Activated CD8-positive, alpha-beta memory T cell treated with anti-CD3 and anti-CD28 coated beads for 4 hours (primary cell): ENCODE measurements at places on chromosomes 16 and 17.

GRCh38 chr16:65066651-65067050 lies 55.2 kb downstream of the CDH11 start:
- no peak for DNase-seq

GRCh38 chr17:3002538-3003295 lies 60.7 kb downstream of the OR1D5 start:
- no peak for DNase-seq

DNA sequence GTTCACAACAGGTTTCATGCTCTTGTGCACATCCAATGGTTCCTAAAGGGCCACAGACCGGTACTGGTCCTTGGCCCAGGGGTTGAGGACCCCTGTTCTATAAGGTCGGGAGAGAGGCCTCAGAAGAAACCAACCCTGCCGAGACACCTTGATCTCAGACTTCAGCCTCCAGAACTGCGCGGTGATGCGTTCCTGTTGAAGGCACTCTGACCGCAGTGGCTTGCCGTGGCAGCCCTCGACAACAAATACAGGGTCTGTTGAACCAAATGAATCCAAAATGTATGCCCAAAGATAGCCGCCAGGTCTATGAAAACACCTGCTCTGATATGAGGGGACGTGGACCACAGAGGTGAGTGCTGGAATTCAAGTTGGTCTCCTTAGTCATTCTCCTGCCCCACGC lies 389.8 kb downstream of the SEC14L1 start:
- DNase-seq, result no peak

DNA sequence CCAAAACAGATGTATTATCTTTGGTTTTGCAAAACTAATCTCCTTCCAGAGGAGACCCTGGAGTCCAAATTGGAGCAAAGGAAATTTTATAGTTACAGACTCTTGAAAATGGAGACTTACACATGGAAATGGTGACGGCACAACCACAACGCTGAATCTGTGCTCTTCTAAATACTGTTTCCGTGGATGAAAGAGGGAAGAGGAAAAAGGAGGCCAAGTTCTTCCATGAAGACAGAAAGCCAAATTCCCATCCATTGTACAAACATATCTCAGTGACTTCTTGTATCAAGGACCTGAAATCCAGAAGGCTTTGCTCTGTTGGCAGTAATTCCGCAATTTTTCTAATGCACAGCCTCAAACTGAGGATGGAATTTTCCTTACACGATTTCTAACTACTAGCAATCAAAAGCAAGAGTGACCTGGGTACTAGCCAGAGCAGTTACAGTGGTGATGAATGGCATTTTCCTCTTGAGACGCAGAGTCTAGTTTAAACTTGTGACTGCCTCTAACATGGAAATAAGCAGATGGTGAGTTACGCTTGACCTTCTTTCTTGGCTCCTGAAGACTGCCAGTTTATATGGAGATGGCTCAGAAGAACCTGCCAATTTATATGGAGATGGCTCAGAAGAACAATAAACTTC lies 38.5 kb downstream of the VPS53 start:
- no peak for DNase-seq

DNA sequence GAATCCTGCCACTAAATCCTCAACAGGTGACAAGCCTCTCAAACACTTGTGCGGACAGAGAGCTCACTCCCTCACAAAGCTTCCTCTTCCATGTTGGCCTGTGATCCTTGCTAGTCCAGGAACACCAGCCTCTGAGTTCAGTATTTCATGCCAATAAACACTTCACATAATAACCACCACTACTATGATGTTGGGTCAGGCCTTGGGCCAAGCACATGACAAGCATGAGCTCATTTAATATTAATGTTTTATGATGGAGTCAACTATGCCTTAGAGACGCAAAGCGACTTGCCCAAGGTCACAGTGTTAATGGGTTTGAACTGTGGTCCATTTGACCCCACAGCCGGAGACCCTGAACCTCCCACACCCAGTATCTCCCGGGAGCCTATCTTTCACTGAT lies 129.1 kb downstream of the GAS7 start:
- DNase-seq, result no peak

DNA sequence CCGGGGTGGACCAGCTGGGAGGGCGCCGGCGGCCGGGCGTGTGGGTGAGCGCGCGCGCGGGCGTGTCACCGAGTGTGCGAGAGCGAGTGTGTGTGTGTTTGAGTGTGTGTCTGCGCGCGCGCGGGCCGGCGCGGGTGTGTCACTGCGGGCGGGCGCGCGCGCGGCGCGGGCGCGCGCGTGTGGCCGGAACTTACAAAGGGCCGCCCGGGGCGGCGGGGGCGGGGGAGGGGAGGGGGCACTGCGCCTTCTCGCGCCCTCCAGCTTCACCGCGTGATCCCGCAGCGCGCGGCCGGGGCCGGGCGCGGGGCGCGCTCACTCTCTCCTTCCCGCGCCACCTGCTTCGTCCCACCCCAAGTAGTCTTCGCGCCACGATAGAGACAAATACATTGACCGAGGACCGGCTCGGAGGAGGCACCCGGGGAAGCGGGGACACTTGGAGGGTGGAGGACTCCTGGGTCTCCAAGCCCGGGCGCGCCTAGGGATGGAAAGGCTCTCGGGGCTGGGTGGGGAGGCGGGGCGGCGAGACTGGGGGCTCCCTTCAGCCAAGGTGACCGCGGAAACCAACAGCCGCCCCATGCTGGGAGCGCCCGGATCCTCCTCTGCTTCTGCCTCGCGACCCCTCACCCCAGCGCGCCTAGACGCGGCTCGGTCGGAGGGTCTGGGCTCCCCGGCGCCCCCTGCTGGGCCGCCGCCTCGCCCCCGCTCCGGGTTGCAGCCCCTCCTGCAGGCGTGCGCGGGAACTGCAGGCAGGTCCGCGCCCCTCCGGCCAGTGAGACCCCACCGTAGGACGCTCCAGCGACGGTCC lies at the start of gene SRCIN1:
TSS of gene SRCIN1 (minus strand) at position 112 of the 805 bp plus-strand sequence. CDS start 247 bp downstream, outside the sequence.
- DNase-seq, result no peak

- DNase-seq, result no peak
Measured at GRCh38 chr16:81486540-81487061, 42.0 kb downstream of the CMIP start.

DNA sequence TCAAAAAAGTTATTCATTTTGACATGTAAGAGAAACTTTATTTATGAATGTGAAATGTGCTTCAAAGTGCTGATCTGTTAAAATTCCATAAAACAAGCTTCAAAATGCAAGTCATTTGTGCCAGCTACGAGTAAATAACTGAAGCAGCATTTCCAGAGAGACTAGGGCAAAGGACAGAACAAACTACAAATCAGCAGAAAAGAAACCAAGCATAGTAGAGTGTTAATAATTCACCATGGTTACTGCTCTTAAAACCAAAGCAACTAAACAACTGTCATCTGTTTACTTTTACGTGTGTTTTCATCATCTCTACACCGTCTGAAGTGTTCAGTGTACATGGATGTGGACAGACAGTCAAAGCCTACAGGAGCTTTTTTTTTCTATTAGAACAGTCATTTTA lies 1.6 kb upstream of the ASPA start:
- DNase-seq, result no peak

- DNase-seq, result no peak
Measured at GRCh38 chr16:73166441-73166851, 118.5 kb upstream of the ZFHX3 start.

DNA sequence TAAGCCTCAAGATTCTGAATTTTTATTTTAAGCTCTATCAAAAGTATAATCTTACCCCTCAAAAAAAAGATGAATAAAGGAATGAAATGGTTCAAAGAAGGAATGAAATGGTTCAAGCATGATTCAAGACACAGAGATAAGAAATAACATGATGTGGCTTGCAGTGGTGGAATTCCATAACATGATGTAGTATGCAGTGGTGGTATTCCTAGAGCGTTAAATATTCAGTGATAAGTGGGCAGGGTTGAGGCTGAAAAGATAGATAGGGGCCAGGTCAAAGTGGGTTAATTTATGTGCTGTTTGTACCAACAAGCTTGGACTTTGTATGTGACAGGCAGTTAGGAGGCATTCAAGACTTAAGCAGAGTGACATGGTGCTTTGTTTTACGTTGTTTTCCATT lies 29.6 kb downstream of the TNRC6A start:
- DNase-seq, result no peak

- no peak for DNase-seq
Measured at GRCh38 chr17:2482218-2482617, 29.5 kb downstream of the METTL16 start.

DNA sequence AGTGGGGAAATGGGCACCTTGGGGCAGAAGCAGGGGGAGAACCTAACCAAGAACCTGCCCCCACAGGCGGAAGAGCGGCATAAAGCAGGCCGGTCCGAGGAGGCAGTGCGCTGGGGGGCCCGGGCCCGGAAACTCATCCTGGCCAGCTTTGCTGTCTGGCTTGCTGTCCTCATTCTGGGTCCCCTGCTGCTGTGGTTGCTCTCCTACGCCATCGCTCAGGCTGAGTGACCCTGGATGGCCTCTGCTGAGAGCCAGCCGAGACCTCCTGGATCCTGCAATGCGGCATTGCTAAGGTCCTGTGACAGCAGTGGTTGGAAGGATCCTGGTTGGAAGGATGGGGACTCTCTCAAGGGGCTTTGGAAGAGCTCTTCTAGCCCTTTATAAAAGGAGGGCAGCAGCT lies 4.5 kb upstream of the PHKG2 start:
- no peak for DNase-seq
